ENCODE measurements at places on chromosomes 4 and X.

GRCh38 chrX:134645936-134646543 is 12.2 kb downstream of the PLAC1 start:
- no peak for DNase-seq

DNA sequence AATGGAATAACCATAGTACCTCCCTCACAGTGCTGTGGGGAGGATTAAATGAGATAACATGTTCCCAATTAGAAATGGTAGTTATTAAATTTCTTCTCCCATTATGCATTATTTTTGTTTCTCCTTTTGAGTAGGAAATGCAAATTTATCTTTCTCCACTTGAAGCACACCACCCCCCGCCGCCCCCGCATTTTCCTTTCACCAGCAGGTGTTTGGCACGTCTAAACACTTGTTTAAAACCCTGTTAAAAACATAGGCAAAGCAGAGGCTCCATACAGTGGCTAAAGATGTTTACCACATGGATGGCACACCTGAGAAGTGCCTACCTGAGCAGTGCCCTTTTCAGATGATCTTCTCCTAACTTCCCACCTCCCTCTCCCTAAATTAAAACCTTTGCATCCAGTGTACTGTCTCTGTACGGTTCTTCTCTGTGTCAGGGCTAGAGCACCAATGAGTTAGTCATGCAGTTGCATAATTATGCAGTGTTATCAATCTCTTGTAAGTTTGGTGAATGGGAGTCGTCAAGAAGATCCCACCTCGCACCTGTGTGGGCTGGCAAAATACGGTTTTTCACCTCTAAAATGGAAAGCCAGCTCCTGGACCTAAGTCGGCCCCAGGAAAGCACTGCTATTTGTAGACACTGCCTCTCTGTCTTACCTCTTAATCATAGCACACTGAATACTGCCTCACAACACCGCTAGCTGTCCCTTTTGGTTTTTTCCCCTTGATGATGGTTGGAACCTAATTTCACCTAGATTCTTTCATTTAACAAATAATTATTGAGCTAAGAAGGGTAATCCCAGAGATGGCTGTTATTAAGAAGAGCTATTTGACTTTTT is 122.0 kb downstream of the CT47B1 start:
- DNase-seq: no peak

- DNase-seq: no peak
Observed at GRCh38 chr4:67291644-67292043, 253.7 kb downstream of the CENPC start.

GRCh38 chr4:169791062-169791461 is 33.3 kb upstream of the HPF1 start:
- no peak for DNase-seq

DNA sequence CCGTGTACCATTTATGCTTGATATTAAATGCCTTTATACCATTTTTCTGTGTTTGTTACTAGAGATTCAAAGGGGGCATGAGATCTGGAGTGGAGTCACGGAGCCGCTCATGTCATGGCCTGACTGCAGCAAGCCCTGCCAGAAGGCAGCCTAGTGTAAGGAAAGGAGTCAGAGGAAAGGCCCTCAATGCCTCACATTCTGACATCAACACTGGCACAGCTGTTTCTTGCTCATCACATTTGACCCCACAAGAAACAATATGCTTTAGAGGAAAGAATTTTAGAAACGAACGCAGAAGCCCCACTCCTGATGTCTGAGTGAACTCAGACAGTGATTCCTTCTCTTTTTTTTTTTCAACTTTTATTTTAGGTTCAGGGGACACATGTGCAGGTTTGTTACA is 322.4 kb upstream of the CPEB2 start:
- DNase-seq: no peak

DNA sequence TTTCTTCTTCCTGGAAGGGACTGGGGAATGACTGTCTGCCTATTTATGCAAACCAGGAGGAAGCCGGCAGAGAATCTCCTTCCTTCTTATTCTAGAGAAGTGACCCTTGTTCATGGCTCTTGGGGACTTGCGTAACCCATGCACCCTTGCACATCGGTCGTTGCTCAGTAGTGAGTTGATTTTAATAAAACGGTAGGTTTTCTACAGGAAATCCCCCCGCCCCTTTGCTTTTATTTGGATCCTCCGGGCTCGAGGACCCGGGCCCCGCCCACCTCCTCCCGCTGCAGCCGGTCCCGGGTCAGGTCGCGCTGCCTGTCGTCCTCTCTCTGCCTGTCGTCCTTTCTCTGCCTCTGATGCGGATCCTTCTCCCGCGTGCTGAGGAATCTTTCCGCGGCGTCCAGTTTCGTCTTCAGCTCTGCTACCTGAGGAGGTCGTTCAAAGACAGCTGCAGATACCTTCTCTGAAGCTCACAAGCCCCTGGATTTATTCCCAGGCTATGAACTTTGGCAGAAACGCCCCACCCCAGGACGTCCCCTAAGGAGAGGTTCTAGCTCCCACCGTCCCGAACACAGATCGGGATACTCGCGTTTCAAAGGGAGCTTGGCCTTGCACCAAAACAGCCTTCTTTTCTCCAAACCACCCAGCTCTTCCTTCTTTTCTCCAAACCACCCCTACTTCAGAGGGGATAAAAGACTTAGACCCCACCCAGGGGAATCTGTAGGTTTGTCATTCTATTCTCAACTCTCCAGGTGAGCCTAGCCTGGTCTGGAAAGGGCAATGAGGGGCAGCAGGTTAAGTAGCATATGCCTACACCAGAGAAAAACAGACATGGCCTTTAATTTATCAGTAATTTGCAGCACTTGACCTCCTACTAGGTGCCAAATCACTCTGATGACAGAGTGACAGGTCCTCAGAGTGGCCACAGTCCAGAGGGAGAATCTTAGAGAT is 7.0 kb downstream of the TNIP3 start:
- no peak for DNase-seq

DNA sequence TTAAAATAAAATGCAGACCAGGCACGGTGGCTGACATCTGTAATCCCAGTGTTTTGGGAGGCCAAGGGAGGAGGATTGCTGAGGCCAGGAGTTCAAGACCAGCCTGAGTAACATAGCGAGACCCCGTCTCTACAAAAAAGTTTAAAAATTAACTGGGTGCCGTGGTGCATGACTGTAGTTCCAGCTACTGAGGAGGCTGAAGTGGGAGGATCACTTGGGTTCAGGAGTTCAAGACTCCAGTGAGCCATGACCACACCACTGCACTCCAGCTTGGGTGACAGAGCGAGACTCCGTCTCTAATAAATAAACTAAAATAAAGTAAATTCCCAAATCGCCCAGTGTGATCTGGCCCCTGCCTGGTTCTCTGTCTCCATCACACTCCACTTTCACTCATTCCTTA is 43.7 kb downstream of the TENM3 start:
- DNase-seq: no peak
